ENCODE measurements at places on chromosomes 12 and 14.

DNA sequence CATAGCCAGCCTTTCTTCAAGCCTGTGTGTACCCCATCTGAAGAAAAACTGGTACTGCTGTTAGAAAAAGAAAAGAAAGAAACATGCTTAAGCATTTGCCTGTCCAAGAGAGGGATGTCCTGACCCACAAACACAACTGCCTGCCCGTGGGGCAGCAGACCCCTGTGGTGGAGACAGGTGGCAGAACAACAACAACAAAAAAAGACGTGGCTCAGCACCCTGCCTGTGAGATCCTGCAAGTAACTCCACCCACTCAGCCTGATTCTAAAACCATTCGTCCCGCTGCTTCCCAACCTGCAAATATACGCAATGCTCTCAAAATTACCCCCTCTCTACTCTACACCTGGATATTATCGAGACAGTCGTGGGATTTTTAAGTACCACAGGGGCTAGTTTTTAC, 64.9 kb upstream of the ZDHHC17 start:
- no peak for DNase-seq

- no peak for DNase-seq
Measured at GRCh38 chr14:103549361-103550311, 12.8 kb downstream of the BAG5 start.

- no peak for DNase-seq
Measured at GRCh38 chr12:70831543-70831942, 89.0 kb downstream of the PTPRR start.

DNA sequence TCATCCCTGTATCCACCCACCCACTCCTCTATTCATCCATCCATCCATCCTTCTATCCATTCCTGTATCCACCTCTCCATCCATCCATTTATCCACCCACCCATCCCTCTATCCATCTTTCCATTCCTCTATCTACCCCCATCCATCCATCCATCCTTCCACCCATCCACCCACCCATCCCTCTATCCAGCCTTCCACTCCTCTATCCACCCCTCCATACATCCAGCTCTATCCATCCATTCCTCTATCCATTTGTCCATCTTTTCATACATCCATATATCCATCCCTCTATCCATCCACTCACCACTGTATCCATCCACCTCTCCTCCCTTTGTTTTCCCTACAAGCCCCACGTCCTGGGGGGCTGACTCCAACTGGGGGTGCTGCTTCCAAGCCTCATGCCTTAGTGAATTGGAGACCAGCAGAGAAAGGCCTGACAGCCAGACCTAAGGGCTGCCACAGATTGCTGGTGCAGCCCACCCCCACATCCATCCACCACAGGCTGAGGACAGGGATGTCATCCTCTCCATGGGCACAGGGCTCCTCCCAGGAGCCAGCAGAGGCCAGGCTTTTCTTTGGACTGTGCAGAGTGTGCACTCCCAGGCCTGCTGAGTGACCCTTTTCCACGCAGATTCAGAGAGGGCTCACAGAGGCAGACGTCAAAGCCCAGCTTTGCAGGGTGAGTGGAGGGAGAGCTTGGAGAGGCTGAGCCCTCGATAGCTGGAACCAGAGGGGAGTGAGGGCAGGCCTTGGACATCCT, 18.9 kb upstream of the GPR132 start:
- no peak for DNase-seq

DNA sequence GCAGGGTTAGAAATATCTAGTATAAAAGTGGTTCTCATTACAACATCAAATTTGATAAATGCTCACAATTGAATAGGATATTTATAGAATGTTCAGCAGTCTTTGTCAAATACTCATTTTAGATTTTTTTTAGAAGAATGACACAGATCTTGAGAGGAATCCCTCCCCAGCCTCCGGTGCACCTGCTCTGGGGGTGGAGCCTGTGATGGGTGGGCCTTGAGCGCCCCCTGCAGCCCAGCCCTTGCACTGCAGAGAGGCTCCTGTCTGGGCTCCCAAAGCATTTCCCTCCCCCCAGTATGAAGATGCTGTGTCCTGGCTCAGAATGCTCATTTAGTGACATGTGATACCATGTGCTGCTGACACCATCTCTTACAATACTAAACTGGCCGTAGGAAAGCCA, 792.3 kb downstream of the TMEM121 start:
- DNase-seq, result no peak

Data from NCI-H446 treated with DMSO at 0.1 percent for 48 hours (cell line).